Right cardiac atrium (tissue), 5 donors: ENCODE measurements at places on chromosomes 2 and 18. TPM values are rescaled to one million over a fixed set of nuclear protein-coding genes. Genes with fewer than 3 reads are reported as not detected.

PARD3B gene
- 15.6 TPM for total RNA-seq

CD8A gene
- 1.0 TPM for total RNA-seq

GRCh38 chr2:10431797-10432196 lies 16.3 kb downstream of the ODC1 start:
- no peak for DNase-seq

- no peak for DNase-seq
These were observed 92.7 kb downstream of the CSRNP3 start for GRCh38 chr2:165562233-165562632.

- DNase-seq: no peak
These were observed 151.7 kb upstream of the SP5 start for GRCh38 chr2:170563401-170563800.

ATP6V1C2 gene
- 0.09 TPM for total RNA-seq

DNA sequence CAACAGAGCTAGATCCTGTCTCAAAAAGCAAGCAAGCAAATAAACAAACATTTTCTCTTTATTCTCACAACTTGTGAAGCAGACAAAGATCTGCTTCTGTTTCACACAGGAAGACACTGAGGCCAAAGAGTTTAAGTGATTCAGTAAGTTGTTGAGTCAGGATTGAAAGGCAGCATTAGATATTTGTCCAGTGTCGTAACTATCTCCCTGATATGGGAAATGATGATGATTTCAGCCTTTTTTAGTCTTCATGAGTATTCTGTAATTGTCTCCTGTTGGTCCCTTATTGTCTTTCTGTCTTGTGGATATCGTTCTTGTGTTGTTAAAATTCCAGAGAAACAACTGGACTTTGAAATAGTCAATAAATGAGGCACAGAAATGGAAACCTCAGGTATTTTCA lies 59.6 kb downstream of the GATA6 start:
- DNase-seq: no peak

PSTPIP2 gene
- 4.0 TPM for total RNA-seq

- DNase-seq: no peak
These were observed 108.0 kb upstream of the CSRNP3 start for GRCh38 chr2:165361514-165361913.

LHCGR gene
- total RNA-seq: not detected

ASB18 gene
- total RNA-seq: 2.5 TPM

- DNase-seq: no peak
These were observed 51.1 kb upstream of the EHBP1 start for GRCh38 chr2:62654423-62654791.

- no peak for DNase-seq
These were observed 247.0 kb downstream of the KCNH7 start for GRCh38 chr2:162591403-162592083.

GRCh38 chr2:35503738-35504199 lies 851.8 kb upstream of the CRIM1 start:
- DNase-seq: no peak

GRCh38 chr2:103008586-103008985 lies 246.8 kb downstream of the TMEM182 start:
- no peak for DNase-seq

DNA sequence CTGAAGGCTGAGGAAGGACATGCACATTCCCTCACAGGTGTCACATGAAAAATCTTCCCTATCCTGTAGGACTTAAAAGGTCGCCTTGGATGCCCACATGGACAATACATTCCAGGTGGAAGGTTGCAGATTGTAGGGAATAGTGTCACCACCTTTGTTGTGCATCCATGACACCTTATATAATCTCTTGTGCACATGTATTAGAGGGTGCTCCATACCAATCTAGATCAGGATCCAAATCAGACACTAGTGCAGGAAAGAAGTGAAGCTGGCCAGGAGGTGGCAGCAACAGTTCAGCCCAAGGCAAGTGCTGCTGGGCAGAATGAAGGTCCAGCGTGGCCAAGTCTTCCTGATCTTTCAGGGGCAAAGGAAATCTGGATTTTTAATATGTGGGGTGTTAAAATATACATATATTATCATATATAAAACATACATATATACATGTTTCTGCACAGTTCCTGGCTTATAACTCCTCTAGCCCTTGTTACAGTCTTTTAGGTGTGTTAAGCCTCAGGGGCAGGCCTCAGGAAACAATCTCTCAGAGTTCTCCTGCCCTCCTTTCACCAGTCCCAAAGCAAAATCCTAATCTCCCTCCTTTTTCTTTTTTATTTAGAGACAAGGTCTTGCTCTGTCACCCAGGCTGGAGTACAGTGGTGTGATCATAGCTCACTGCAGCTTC lies 16.6 kb downstream of the NIF3L1 start:
- DNase-seq: peak; percentile 87

DNA sequence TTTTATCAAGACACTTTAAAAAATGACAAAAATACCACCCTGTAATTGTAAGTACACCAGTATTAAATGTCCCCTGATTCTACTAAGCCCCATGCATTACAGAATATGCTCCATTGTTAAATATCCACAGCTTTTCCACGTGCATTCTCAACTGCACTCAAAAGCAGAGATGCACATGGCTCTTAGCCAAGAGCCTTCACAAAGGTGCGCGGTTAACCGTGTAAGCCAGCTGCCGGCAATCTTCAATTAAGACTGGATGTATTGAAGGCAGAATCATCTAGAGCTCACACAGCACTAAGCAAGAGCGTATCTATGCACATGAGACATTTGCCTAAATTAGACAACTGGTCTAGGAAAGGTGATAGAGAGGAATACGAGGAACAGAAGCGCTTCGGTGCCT lies 278.3 kb downstream of the NAPG start:
- DNase-seq: no peak

SKOR2 gene
- total RNA-seq: not detected

RAB27B gene
- total RNA-seq: 0.08 TPM

ADGRF3 gene
- not detected for total RNA-seq

DNA sequence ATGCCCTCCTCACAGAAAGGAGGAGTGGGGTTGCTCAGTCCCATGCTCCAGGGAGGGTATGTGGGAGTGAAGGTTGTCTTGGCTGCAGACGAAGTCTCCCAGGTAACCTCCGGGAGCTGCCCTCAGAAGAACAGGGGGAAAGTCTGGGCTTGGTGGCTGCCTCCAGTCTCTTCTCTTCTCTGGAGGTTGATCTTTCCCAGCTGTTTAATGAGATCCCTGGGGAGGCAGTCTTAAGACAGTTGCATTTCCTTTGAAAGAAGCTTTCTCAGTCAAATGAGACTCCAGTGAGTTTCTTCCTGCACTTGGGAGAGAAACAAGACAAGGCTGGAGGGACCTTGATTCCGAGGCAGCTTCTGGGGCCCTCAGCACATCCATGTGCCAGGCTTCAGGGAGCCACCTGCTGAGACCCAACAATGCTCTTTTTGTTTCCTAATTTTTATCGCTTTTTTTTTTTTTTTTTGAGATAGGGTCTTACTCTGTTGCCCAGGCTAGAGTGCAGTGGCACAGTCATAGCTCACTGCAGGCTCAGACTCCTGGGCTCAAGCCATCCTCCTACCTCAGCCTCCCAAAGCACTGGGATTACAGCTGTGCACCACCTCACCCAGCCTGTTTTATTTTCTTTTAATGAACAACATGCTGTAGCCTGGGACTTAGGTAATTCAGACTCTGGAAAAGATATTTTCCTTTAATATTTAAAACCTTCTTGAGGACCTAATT lies 71.7 kb upstream of the TPO start:
- no peak for DNase-seq

- DNase-seq: no peak
These were observed 68.0 kb downstream of the FAM124B start for GRCh38 chr2:224333726-224334482.

DNA sequence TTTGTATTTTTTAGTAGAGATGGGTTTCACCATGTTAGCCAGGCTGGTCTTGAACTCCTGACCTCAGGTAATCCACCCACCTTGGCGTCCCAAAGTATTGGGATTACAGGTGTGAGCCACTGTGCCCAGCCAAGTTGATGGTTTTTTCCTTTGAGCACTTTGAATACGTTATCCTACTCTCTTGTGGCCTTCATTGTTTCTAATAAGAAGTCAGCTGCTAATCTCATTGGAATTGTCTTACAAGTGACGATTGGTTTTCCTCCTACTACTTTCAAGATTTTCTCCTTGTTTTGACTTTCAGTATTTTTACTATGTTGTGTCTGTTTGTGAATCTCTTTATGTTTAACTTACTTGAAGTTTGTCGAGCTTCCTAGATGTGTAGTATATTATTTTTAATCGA lies 88.5 kb downstream of the TMEM200C start:
- DNase-seq: no peak

DNA sequence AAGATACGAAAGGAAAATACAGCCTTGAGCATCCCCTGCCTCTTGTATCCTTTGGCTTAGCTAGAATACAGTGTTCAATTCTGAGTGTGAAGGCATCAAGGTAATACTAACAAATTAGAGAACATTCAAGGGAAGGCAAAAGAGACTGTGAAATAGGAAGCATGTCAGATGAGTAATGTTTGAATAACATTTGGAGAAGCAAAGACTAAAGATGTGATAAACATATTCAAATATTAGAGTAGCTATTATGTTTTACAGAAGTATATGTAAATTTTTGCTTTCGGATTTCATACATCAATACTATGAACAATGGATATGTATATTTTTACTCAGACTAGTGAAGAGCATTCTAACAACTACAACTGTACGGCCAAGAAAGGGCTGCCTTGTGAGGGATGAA lies 161.7 kb upstream of the FN1 start:
- no peak for DNase-seq

THSD7B gene
- 0.32 TPM for total RNA-seq

- no peak for DNase-seq
These were observed 797 bp downstream of the TTC32 start for GRCh38 chr2:19900931-19901441.

DYNAP gene
- total RNA-seq: not detected

UGT1A9 gene
- total RNA-seq: not detected

DNA sequence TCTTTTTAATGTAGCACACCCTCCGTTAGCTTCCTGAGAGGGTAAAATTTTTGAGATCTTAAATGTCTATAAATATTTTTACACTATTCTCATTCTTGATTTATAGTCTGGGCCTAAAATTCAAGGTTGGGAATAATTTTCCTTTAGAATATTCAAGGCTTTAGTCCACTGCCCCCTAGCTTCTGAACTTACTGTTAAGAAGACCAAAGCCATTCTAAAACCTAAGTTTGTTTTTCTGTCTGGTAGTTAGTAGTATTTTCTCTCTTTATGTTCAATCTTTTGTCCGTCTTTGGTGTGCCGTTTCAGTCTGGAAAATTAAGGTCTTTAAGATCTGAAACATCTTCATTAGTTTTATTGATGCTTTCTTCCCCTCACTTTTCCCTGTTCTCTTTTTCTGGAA lies 14.5 kb downstream of the OSBPL6 start:
- no peak for DNase-seq

GRCh38 chr2:100194951-100195350 lies 52.6 kb upstream of the AFF3 start:
- no peak for DNase-seq

- no peak for DNase-seq
These were observed 66.6 kb upstream of the ODC1 start for GRCh38 chr2:10514743-10515142.

GRCh38 chr18:44238454-44238853 lies 442.2 kb upstream of the SETBP1 start:
- DNase-seq: no peak

GRCh38 chr2:213411582-213412289 lies 127.5 kb downstream of the SPAG16 start:
- DNase-seq: no peak

GRCh38 chr2:105140240-105140568 lies 101.3 kb upstream of the GPR45 start:
- no peak for DNase-seq

MFF gene
- 73.9 TPM for total RNA-seq

ADRA2B gene
- total RNA-seq: 0.44 TPM

GRCh38 chr18:24326211-24326610 lies 71.4 kb downstream of the OSBPL1A start:
- DNase-seq: peak; percentile 67

DNA sequence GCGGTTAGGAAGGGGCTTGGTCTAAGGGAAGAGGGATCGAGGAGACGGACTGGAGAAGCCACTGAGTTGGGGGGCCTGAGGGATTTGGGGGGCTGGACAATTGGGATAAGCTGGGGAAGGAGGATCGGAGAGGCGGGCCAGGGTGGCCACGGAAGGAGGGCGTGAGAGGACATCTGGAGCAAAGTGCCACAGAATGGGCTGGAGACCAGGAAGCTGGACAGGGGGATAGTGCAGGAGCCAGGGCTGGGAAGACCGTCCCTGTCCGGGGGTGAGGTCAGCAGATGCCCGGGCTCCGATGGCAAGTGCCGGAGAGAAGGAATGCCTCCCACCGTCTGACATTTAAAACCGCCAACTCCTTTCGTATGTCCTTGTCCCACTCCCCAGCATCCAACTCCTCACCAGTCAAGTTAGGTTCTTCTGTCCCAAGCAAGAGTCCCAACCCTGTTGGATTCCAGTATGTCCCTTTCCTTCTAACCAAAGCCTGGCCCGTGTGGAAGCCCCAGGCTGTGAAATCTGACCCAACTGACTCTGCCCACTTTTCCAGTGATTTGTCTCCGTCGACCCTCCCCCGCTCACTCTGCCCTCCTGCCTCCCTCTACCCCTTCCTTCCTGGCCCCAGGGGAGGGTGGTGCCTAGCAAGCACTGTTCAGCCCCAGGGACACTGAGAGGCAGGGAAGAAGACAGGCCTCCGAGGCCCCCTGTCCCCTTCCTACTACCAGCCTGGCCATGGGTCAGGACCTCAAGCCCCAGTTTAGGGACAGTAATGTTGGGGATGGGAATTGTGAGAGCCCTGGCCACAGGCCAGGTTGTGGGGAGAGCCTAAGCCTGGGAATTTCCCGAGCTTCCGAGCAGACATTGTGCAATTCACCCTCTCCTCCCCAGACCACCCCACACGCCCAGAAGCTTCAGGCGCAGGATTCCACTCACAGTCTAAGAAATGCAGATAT lies 31.5 kb upstream of the TMBIM1 start:
- peak; percentile 72 for DNase-seq

DNA sequence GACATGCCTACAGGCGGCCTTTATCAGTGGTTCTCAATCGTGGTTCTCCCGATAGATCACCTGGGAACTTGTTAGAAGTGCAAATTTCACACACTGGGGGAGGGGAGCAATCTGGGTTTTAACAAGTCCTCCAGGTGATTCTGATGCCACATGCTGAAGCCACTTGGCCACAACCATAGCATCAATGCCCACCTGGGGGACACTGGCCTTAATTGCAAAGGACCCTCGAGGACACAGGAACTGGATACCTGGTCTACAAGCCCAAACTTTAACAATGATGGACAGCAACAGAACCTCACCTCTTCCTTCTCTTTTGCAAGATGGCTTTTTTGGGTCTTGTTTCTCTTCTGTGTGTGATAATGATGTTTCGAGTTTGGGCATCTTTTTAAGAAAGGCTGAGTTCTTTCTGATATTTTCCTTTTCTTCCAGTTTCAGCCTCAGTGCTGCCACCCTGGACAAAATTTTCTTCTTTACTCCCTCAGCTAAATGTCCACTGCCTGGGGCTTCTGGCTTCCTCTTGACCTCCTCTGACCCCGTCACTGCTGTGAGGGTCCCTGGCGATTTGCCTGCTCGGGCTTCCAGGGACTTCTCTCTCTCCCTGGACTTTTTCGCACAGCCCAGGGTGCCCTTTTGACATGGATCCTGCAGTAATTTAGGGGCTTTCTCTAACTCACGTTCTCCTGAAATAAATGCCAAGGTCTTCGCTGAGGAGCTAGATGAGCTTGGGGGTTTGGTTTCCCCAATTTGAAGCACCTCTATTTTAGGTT lies 94.2 kb downstream of the ALPK2 start:
- DNase-seq: no peak

GRCh38 chr2:47404356-47404755 lies 1.4 kb downstream of the MSH2 start:
- no peak for DNase-seq
